WTC11 (cell line): ENCODE measurements at places on chromosomes 6 and 20. TPM values are rescaled to one million over a fixed set of nuclear protein-coding genes. Genes with fewer than 3 reads are reported as not detected.

- DNase-seq, result no peak
- H3K36me3 ChIP-seq, result peaks cover 4% of the 10 kb centered on the region; the same call in 1 of the 2 replicates
- no peak overlapping the region for H3K27ac ChIP-seq
- H3K4me3 ChIP-seq, result no peak overlapping the region
- H3K4me1 ChIP-seq, result no peaks in the 10 kb centered on the region
Measured at GRCh38 chr6:147486683-147487082, 21.8 kb upstream of the SAMD5 start.

DNA sequence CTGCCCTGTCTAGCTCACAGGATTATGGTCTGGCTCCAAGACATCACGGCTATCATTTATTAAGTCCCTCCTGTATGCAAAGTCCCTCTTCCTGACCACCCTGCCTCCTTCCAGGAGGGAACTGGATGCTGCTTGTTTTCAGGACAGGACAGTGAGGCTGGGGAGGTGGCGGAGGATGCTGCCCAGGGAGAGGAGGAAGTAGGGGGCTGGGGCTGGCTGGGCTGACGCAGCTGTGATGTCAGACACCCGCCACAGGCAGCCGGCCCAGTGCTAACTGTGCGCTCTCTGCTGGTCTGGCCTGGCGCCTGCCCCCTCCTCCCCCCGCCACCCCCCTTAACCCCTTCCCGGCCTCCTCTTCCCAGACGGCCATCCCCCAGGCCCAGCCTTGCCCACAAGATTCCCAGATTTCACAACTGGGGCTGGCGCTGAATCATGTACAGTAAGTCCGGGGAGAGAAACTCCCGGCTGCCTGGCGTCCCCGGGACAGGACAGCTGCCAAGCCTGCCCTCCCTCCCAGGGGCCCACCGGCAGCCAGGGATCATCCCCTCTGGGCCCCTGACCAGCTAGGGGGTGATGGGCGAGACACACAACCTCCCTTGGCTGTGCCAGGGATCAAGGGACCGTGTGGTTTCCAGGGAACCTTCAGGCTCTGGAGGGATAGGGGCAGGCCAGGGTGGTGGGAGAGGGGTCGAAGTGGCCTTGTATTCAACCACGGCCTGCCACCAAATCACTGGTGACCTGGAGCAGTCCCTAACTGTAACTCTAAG lies 118.1 kb downstream of the CEBPB start:
- H3K27ac ChIP-seq, result peak overlapping the region; percentile 45; the same call in 1 of the 2 replicates
- no peaks in the 10 kb centered on the region for H3K36me3 ChIP-seq
- H3K27me3 ChIP-seq, result no peaks in the 10 kb centered on the region
- peaks cover 37% of the 10 kb centered on the region for H3K4me1 ChIP-seq

DNA sequence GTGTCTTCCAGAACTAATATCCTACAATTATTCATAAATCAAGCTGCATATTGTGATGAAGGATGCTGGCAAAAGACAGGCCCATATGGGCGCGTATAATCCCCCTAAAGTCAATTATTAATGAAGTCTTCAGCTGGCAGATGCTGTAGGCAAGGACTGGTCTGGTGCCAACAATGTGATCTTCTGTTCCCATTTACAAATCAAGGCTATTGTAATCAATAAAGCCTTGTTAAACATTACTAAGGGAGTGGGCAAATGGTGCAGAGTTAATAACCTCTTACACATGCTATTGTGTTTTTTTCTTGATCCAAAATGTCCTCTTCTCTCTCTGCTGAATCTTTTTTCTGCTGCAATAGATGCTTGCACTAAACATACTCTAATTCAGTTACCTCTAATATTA lies 119.0 kb downstream of the ALDH8A1 start:
- peaks cover 6% of the 10 kb centered on the region for H3K4me1 ChIP-seq
- no peaks in the 10 kb centered on the region for H3K27me3 ChIP-seq
- DNase-seq, result no peak
- H3K27ac ChIP-seq, result no peak overlapping the region

DNA sequence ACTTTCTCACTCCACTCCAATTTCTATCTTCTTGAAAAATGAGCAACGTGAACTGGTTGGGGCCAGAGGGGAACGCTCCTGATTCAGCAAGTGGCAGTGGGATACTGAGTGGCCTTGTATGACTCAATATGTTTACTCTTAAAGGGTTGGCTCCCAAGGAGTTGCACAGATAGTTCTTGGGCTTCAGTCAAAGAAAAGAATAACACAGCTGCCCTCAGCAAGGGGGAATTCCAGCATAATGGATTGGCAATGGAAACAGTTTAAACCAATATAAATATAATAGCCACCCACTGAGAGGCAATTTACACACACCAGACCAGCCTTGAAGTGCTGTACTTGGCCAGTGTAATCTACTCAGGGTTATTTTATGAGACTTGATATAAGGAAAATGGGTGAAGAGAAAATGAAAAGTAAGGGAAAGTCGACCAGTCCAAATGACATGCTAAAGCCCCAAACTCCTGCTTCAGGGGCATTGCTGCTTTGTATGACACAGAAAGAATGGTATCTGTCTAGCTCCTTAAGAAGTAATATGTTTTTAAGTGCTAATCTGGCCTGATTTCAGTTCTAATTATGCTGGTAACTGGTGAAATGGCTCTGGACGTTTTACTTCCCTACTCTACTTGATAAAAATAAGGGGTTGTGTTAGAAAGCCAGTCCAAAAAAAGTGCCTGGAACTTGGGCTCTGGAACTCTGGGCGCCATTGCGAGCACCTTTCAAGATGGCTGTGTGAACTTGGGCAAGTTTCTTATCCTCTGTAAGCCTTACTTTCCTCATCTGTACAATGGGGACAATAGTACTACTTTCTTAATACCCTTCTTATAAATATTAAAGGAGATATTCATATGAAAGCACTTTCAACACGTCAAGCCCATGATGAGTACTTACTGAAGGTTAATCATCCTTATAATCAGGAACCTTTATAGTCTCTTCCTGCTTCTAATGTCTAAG lies 712.9 kb upstream of the MAP3K7 start:
- peak overlapping the region; percentile 47; the same call in 1 of the 2 replicates for H3K27ac ChIP-seq
- H3K4me1 ChIP-seq, result peaks cover 19% of the 10 kb centered on the region
- H3K36me3 ChIP-seq, result peaks cover 16% of the 10 kb centered on the region
- H3K4me3 ChIP-seq, result 0 out of 2 replicates have a peak overlapping the region, but pooled peaks have one; percentile 18
- peaks cover 99% of the 10 kb centered on the region for H3K27me3 ChIP-seq
- DNase-seq, result peak; percentile 32

GRCh38 chr20:64005394-64005793 lies 24.5 kb downstream of the PRPF6 start:
- H3K36me3 ChIP-seq, result peaks cover 56% of the 10 kb centered on the region
- no peaks in the 10 kb centered on the region for H3K4me1 ChIP-seq
- H3K4me3 ChIP-seq, result no peak overlapping the region
- DNase-seq, result no peak
- no peak overlapping the region for H3K27ac ChIP-seq

- H3K4me1 ChIP-seq, result peaks cover 39% of the 10 kb centered on the region
- H3K4me3 ChIP-seq, result no peak overlapping the region
- no peak for DNase-seq
- no peak overlapping the region for H3K27ac ChIP-seq
- H3K27me3 ChIP-seq, result no peaks in the 10 kb centered on the region
Measured at GRCh38 chr20:49850463-49851230, 38.0 kb downstream of the SLC9A8 start.

DNA sequence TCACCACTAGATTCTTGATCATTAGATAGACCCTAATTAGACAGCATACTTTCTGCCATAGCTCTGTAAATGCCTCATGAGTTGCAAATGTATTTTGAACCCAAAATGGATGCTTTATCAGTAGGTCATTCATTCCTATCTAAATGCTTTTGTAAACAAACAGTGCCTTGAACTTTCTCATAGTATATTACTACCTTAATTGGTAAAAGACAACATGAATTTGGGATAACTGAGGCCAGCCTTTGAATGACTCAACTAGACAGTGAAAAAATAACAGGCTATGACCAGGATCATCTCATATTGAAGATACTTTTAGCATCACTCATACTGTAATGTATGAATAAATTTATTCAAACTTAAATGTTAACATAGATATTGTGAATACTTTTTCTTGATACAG lies 37.0 kb upstream of the PRL start:
- no peak overlapping the region for H3K27ac ChIP-seq
- no peaks in the 10 kb centered on the region for H3K36me3 ChIP-seq
- H3K4me1 ChIP-seq, result peaks cover 10% of the 10 kb centered on the region
- no peak overlapping the region for H3K4me3 ChIP-seq
- DNase-seq, result no peak

DNA sequence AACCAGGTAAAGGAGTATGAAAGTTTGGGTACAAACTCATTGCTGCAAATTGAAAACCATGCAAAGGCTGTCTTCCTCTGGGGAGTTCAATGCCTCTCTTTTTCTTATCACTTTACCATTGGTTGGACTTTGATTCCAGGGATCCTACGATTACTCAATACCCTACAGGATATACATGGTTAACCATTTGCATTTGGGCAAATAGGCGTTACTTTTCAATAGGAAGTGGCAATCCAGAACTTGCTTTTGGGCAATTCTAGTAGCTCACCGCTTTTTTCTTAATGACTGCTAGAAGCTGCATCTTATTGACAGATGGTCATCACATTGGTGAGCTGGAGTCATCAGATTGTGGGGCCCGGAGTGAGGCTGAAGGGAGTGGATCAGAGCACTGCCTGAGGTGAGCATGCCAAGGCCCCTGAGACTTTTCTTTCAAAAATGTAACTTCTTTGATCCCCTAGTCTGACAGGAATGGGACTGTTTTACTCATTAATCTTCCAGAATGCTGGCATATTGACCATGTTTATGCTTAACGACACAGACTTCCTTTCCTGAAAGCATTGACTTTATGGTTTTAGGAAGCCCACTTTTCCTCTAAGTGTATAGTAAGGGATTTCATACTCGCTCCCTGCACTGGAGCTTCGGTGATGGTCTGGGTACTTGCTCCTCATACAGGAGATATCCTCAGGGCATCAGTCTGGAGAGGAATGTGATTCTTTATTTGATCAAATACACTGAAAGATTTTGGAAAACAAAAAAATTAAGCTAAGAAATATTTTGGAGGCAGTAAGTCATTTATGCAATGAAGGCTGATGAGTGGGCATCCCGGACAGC lies at the start of gene CCR6:
Gene CCR6 (plus strand): TSS at position 270 of the 831 bp plus-strand sequence. CDS start 13,039 bp downstream, outside the sequence.
- H3K27ac ChIP-seq, result no peak within 1 kb of the TSS
- peaks cover 13% of the 10 kb centered on the region for H3K36me3 ChIP-seq
- no peaks in the 10 kb centered on the region; the same call in 1 of the 2 replicates for H3K27me3 ChIP-seq
- H3K4me3 ChIP-seq, result no peak within 1 kb of the TSS
- peaks cover 4% of the 10 kb centered on the region; the same call in 1 of the 2 replicates for H3K4me1 ChIP-seq

GRCh38 chr6:21899708-21900107 lies 306.2 kb downstream of the SOX4 start:
- no peak overlapping the region for H3K4me3 ChIP-seq
- no peak for DNase-seq
- no peak overlapping the region for H3K27ac ChIP-seq

Gene GJA1
- total RNA-seq, result 546 to 700 TPM (median 682 TPM) in 3 replicates

- H3K27me3 ChIP-seq, result peaks cover 56% of the 10 kb centered on the region
- peaks cover 4% of the 10 kb centered on the region; the same call in 1 of the 2 replicates for H3K4me1 ChIP-seq
- peaks cover 7% of the 10 kb centered on the region; the same call in 1 of the 2 replicates for H3K36me3 ChIP-seq
- no peak for DNase-seq
Measured at GRCh38 chr6:31947070-31947675, 1.3 kb downstream of the CFB start.

Gene NR2E1
- not detected in 3 replicates for total RNA-seq

GRCh38 chr6:15602154-15602553 lies 60.7 kb downstream of the DTNBP1 start:
- H3K27ac ChIP-seq, result 0 out of 2 replicates have a peak overlapping the region, but pooled peaks have one; percentile 35
- H3K4me1 ChIP-seq, result peaks cover 19% of the 10 kb centered on the region
- DNase-seq, result no peak

GRCh38 chr6:4957521-4958231 lies 46.2 kb downstream of the RPP40 start:
- peak; percentile 46 for DNase-seq
- peak overlapping the region; percentile 87 for H3K27ac ChIP-seq
- peaks cover 23% of the 10 kb centered on the region for H3K4me1 ChIP-seq
- H3K27me3 ChIP-seq, result no peaks in the 10 kb centered on the region
- H3K36me3 ChIP-seq, result peaks cover 23% of the 10 kb centered on the region
